ENCODE measurements at places on chromosomes 3 and 15.

GRCh38 chr15:31556494-31557150 is 230.0 kb downstream of the KLF13 start:
- no peak for DNase-seq

- DNase-seq, result no peak
These were observed at the start of gene SNX22 for GRCh38 chr15:64151727-64152506. SNX22 (plus strand) TSS chr15:64151731; CDS start chr15:64151776, 45 bp downstream.

- no peak for DNase-seq
These were observed 387.4 kb upstream of the C2CD4B start for GRCh38 chr15:62552444-62552843.

GRCh38 chr15:52493968-52494367 is 34.7 kb downstream of the MYO5A start:
- no peak for DNase-seq

- no peak for DNase-seq
These were observed 137.8 kb downstream of the RORA start for GRCh38 chr15:61091289-61091616.

- no peak for DNase-seq
These were observed 12.2 kb upstream of the C3orf52 start for GRCh38 chr3:112074006-112074405.

DNA sequence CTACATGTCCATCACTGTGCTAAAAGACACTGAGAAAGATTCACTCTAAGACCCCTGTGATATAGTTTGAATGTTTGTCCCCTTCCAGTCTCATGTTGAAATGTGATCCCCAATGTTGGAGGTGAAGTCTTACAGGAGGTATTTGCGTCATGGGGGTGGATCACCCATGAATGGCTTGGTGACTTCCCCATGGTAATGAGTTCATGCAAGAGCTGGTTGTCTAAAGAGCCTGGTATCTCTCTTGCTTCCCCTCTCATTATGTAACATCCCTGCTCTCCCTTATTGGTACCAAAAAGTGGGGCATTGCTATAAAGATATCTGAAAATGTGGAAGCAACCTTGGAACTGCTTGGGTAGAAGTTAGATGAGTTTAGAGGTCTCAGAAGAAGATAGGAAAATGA is 32.2 kb upstream of the FAM174B start:
- DNase-seq, result no peak

GRCh38 chr3:81622395-81622794 is 139.1 kb downstream of the GBE1 start:
- no peak for DNase-seq

DNA sequence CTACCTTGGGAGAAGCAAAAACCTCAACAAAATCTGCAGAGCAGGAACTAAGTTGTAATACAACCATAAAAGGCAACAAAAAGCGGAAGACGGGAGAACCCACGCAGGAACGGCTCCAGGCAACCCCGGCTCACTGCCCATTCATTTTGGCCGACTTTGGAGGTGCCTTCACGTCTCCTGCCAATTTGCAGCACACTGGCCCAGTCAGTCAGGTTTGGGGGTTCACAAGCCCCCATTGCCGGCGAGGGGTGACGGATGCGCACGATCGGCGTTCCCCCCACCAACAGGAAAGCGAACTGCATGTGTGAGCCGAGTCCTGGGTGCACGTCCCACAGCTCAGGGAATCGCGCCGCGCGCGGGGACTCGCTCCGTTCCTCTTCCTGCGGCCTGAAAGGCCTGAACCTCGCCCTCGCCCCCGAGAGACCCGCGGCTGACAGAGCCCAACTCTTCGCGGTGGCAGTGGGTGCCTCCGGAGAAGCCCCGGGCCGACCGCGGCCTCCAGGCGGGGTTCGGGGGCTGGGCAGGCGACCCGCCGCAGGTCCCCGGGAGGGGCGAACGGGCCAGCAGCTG is 463 bp downstream of the TERC start:
- DNase-seq, result peak; percentile 43

DNA sequence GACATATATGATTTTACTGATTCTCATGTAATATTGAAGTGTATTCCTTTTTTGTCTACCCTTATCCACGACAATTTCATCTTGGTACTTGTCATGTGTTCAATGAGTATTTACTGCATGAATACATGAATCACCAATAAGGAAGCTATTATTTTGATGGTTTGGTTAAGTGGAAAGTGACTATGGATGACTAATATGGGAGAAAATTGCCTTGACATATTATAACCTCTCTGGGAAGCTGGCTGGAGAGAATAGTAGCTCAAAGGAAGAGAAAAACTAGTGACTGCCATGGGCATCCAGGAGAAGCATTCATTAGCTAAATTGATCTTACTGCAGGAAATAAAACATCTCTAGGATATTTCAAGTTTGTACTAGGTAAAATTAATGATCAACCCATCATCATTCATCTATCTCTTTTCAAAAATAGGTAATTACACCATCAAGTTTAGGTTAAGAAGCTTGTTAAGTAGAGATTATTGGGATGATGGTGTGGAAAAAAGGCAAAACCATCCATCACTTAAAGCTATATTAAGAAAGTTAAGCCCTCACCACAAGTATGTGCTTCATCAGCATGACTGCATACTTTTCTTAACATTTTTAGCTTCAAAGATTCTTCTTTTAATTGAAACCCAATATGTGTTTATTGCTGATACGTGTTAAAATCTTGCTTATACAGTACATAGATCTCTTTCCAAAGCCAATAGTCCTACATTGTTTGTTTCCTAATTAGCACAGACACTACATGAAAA is 455.2 kb upstream of the ARPP21 start:
- DNase-seq, result no peak

GRCh38 chr15:101207867-101208288 is 44.0 kb downstream of the CHSY1 start:
- DNase-seq, result no peak

- DNase-seq, result no peak
These were observed 140.4 kb downstream of the SNRPN start for GRCh38 chr15:25095179-25095578.

DNA sequence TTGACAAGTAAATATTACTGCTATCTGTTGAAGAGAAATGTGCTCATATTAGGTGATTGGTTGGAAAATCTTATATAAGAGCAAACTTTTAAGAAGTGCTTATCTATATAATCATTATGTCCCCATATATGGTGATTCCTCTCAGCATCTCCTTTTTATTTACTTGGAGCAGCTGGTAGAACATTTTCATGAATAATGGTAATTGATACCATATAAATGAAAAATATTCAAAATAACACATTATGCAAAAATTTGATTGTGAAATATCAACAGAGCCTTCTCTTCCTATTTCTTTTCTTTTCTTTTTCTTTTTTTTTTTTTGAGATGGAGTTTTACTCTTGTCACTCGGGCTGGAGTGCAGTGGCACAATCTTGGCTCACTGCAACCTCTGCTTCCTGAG is 56.2 kb downstream of the ROBO2 start:
- DNase-seq, result no peak

DNA sequence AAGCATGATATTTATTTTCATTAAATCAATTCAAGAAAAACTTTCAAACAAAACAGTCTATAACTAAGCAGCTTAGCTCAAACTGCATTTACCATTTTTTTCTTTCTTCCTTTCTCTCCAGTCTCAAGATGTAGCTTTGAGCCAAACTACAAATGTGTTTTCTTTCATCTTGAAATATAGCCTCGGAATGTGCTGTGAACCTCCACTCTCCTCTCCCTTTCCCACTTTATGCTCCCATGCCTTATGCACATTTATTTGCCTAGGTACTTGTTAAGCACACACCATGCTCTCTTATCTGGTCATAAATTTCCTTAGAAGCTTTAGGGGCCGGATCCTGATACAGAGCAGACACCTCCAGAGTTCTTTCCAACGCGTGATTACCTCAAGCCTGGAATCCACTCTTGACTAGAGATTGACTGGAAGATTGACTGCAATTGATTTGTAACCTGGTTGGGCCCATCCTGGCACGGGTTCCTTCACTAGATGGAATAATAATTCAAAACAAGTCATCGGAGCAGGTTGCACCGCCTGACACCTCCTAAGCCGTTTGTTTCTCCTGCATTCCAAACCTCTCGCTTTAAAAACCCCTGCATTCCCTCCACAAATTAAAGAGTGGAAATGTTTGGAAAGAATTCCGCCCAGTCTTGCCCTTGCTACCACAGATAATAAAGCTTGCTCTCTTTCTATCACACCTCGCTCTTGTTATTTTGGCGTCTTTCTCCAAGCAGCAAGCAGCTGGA is 344.7 kb downstream of the CHL1 start:
- no peak for DNase-seq

DNA sequence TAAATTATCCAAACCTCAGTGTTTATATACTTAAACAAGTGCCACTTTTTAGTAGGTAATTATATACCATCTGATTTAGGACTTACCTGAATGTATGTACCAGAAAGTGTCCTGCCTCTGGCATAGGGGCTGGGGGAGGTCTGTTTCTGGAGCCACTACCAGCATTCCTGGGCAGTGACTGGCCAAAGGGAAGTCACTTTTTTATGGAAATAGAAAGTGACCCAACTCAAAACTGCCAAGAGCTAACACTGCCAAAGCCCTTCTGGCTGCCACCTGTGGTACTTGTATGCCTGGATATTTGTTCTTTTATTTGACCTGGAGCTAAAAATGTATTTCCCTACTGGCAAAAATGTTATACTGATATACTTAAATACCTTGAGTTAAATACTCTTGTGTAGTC is 42.7 kb downstream of the ESYT3 start:
- no peak for DNase-seq

GRCh38 chr15:42665827-42666226 is 71.1 kb downstream of the CDAN1 start:
- no peak for DNase-seq

- DNase-seq, result peak; percentile 46
These were observed 2.0 kb upstream of the SEMA3G start for GRCh38 chr3:52446631-52447511.

GRCh38 chr3:63862804-63863149 is 828 bp downstream of the THOC7 start:
- DNase-seq, result no peak

DNA sequence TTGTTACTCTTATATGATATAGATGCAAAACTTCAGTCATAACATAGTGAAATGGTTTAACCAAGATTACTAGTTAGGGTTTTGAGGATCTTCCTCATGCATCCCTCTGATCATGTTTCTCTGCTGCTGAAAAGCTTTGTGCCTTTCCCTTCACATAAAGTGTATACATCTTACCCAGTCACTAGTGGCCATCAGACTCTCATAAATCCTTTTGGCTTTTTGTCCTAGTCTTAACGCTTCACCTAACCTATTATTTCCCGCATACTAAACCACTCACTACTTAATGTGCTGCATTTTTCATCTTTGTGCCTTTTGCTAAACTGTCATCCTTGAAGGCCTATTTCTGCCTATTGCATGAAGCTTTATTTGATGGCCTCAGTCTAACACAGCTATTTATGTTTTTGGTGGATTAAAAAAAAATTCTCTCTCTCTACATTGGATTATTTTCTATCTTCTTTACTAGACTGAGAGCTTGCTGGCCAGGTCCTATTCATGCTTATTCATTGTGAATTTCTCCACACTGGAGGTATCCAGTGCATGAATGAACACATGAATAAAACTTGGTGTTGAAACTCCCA is 717.6 kb upstream of the GOLIM4 start:
- DNase-seq, result no peak

DNA sequence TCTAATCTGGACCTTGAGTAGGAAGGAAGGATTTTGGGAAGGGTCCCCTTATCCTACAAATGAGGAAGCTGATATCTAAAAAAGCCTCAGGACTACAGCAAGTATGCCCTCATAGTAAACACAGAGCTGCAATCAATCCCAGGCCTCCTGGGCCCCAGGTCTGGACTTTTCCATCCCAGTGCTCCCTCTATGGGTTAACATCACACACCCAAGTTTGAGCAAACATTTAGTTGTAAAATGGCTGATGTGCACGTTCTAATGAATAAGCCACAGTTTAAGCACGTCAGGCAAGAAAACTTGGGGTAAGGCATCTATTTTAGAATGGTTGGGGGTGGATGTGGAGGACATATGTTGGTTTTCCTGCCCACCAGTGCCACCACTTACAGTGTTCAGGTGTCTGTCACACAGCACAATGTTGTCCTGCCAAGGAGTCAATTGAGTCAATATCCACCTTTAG is 44.3 kb upstream of the UBE2E1 start:
- DNase-seq, result no peak

DNA sequence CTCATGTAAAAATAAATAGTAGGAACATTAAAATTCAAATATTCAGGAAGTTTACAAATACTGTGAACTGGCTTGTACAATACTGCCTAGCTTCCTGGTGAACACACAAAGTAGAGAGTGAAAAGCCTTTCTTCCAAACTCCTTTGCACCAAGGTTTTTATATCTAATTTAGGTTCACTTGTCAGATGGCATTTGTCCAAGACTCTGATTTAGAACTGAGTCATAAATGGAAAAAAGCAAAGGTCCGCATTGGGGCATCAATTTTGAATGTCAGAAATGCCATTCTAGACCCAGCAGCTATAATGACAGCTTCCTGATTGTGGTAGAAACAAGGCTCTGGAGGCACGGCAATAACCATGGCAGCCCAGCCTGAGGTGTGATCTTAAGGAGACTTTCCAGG is 160.7 kb downstream of the PDE8A start:
- no peak for DNase-seq

GRCh38 chr3:46667061-46667621 is 26.3 kb downstream of the ALS2CL start:
- no peak for DNase-seq

- peak; percentile 36 for DNase-seq
These were observed 96.1 kb upstream of the CHD2 start for GRCh38 chr15:92803852-92804609.

- no peak for DNase-seq
These were observed 34.9 kb downstream of the SLC2A2 start for GRCh38 chr3:170991664-170992063.

DNA sequence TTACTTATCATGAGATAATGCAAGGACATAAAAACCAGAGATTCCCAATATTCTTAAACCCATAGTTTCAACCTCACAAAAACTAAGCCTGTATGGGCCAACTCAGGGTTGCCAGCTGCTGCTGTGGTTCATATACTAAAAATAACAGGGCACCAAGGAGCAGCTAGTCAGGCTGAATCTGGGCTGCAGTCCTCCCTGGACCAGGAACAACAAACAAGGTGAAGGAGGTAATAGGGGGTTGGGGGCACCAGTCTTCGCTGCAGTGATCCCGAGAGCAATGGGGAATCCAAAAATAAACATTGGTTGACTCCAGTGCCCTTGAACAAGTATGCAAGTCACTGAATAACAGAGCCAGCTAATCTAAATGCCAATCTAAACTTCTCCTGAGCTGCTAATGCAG is 108.9 kb downstream of the MECOM start:
- no peak for DNase-seq

DNA sequence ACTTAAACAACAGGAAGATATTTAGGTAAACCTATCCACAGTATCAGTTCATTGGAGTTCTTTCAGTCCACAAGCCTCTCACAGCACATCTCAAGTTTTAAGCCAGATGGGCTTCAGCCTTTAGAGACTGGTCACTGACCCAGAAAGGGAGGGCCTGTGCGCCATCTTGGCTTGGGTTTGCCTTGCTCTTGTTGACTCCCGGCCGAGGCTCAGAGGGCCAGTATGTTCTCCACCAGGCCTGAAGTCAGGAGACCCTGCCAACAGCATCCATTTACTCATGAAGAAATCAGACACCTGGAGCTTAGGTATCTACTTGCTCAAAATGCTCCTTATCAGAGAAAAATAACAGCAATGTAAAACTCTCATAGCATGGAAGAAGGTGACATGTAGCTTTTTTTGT is 6.2 kb downstream of the RGMA start:
- no peak for DNase-seq

GRCh38 chr3:134149286-134149685 is 101.4 kb downstream of the RYK start:
- no peak for DNase-seq

- no peak for DNase-seq
These were observed 81.8 kb downstream of the CLASP2 start for GRCh38 chr3:33636125-33636850.

GRCh38 chr3:190120269-190121060 is at the start of gene P3H2:
P3H2 (minus strand) TSS chr3:190120897; CDS start chr3:190120731, 166 bp downstream.
- no peak for DNase-seq

Data from effector memory CD4-positive, alpha-beta T cell (primary cell).